GM12891 (cell line): ENCODE measurements at places on chromosomes 5 and 9.

GRCh38 chr9:100880284-100880683 lies 148.2 kb upstream of the PLPPR1 start:
- no peak for DNase-seq

DNA sequence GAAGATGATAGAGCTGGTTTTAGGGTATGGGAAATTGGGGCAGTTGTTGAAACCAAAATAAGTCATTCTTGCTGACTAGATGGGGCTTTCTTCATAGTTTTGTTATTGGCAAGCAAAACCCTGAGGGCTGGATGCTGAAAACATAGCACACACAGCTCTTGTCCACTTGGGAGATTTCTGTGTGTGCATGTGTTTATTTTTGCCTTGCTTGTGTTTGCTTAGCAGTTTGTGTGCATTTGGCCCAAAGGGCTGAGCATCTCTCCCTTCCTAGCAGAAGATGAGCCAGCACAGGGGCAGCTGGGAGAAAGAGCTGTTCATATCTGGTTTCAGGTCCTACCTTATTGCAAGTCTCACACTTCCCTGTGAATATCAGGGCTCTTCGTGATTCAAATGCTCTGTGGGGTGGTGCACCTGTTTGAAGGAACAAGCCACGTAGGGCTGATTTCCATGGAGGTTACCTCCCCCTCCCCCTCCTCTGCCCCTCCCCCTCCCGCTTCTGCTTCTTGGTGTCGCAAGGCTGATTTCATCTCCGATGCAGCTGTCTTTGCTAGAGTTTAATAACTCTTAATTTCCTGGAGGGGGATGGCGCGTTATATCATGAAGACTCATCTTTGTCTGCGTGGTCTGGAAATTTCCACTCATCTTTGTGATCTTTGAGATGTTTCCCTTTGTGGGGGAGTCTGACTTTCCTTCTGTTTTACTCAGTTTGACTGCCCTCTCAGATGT lies 296.5 kb downstream of the ARHGAP26 start:
- DNase-seq, result no peak

- no peak for DNase-seq
These were observed 4.6 kb downstream of the VCAN start for GRCh38 chr5:83475935-83476814.

DNA sequence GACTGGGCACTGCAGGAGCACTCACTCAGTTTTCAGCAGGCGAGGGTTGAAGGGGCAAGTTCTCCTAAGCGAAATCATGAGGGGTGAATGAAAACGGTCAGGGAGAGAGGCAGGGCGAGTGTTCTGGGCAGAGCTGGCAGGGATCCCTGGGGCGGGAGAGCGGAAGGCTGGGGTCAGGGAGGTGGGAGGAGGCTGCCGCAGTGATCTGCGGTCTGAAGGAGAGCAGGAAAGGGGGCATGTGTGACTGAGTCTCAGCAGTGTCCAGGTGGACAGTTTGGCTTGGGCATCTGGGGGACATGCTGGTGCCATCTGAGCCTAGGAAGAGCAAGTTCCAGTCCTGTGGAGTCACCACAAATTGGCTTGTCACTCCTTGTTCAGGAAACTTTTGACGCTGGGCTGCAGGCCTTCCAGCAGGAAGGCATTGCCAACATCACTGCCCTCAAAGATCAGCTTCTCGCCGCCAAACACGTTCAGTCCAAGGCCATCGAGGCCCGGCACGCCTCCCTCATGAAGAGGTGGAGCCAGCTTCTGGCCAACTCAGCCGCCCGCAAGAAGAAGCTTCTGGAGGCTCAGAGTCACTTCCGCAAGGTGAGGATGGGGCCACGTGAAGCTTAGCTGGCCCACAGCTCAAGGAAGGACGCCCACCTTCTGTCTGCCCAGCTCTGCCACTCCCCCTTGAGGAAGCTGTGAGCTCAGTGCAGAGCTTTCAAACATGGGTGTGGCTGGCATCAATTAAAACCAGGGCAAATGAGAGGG lies 31.1 kb downstream of the DYNC2I2 start:
- no peak for DNase-seq

GRCh38 chr5:78287833-78288232 lies 6.7 kb downstream of the AP3B1 start:
- DNase-seq, result no peak

- no peak for DNase-seq
These were observed 88.1 kb upstream of the ADAMTS19 start for GRCh38 chr5:129372025-129372424.

- no peak for DNase-seq
These were observed 136.6 kb downstream of the GNA14 start for GRCh38 chr9:77511525-77511924.

GRCh38 chr9:83372957-83373356 lies 165.2 kb downstream of the FRMD3 start:
- no peak for DNase-seq

GRCh38 chr9:2743937-2744529 lies 26.7 kb downstream of the KCNV2 start:
- DNase-seq, result no peak

DNA sequence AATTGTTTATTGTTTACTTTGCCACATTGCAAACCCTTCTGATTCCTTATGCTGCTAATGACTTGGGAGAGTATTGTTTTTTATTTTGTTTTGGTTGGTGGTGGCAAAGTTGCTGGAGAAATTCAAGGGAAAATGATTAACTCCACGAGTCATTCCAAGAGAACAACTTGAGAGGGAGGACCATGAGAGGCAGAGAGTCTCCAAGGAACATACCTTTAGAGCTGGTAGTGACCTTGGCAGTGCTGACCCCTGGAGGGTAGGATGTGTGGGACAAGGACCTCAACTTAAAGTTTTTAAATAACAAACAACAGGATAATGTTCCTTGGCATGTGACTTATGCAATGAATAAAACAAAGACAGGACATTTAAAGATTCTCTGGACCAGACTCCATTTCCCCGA lies 139.7 kb downstream of the LRRC70 start:
- no peak for DNase-seq
